ENCODE measurements at places on chromosomes 2 and 18.

DNA sequence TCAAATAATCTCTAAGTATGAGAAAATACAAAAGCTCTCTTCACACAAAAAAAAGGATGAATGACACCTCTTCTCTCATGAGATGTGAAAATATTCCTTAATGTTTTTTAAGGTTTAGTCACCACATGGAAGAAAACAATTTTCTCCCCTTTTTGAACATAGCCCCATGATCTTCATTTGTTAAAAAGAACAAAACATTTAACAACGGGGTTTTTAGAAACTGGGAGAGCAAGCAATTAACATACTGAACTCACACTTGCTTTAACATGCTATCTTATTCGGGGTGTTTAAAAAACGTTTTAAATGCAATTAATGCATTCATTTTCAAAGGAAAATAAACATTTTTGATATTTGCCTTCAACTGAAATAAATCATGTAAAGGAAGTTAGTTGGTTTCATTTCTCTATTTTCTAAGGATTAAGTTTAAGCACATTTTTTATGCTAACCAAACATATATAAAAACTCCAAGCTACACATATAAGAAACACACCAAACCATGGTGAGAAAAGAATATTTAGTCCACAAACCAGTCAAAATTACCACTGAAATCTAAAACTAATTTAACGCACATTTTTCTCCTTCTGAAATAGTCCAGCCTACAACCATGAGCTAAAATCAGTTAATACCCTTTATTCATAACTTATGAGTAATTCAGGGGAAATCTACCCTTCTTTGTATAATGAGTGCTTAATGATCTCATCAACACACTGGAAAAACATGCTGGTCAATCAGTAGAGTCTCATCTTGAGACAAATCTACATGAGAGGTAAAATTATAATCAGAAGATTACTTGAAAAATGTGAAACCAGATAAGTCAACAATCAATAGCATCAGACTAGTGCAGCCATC lies 8.2 kb downstream of the FBXO11 start:
- no peak for DNase-seq

- no peak for DNase-seq
These were observed 101.7 kb upstream of the NOSTRIN start for GRCh38 chr2:168700615-168701245.

DNA sequence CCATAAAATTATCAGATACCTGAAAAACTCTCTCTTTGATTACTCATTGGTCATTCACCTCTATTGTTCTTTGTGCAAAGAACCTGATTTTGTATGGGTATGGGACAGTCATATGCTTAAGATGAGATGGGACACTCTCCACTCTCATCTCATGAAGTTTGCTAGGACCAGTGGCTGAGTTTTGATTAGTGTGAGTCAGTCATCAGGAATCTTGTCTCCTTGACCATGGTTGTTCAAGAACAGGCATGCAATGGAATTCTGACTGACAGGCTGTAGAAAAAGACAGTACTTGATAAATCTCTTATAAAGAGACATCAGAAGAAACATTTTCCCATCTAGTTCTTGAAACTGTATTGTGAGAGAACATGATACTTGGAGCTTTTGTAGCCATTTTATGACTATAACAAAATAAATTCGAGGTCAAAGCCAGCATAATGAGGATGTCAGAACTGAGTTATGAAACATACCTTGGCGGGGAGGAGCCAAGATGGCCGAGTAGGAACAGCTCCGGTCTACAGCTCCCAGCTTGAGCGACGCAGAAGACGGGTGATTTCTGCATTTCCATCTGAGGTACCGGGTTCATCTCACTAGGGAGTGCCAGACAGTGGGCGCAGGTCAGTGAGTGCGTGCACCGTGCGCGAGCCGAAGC lies 367.0 kb downstream of the NR4A2 start:
- DNase-seq: no peak

DNA sequence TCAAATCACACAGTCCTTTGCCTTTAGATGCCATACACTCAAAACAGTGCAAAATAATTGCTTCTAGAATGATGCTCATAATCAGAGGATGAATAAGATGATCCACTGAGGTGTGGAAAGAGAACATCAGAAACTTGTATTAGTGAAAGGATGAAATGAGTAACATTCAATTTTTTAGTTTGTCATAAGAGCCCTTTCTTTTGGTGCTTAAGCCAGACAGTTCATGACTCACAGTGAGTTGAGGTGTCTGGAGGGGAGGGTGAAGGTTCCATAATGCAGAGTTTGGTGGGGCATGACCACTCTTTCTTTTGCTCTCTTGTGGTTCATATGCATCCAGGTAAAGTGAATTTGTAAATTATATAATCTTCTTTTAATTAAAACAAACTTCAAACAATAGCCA lies 415.0 kb upstream of the CELF4 start:
- DNase-seq: no peak

- DNase-seq: no peak
These were observed 8.7 kb downstream of the PCBP1 start for GRCh38 chr2:70095720-70096670.

GRCh38 chr18:78939105-78939504 lies 40.5 kb upstream of the SALL3 start:
- no peak for DNase-seq

DNA sequence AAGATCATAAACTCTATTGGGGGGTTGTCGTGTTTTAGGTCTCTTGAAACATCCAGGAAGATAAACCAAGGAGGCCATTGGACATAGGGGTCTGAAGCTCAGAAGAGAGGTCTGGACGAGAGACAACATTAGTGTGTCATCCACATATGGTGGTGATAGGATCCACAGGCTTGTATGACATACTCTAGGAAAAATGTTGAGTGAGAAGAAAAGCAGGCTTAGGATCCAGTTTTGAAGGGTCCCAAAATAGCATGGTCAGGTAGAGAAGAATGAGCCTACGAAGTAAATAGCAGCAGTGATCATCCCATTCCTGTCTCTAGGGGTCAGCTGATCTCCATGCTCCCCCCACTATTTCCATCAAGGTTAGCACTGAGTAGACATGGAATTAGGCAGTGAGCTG lies 166.8 kb downstream of the ANKRD30B start:
- no peak for DNase-seq

- no peak for DNase-seq
These were observed 106.7 kb downstream of the XRCC5 start for GRCh38 chr2:216215658-216216390.

DNA sequence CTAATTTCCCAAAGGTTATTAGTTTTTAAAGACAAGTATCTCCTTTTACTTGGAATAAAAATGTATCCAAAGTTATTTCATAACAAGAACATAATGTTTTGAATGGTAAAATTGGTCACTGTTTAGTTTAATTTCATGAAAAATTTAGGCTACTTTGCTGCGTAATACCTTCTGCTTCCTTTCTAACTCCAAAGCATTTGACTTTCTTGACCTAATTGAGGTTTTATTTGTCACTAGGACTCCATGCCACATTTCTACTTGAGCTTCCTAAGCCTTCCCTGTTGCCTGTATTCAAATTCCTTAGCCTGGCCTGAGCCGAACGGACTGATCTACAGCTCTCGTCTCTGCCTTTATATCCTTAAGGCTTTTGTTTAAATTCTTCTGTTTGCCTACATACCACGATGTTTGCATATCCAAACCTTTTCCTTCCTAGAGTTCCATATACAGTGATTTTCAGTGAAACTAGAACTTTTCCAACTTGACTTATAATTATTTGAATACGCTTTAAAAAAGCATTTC lies 25.1 kb downstream of the ARMC9 start:
- DNase-seq: no peak

GRCh38 chr2:24919037-24919505 lies 966 bp downstream of the ADCY3 start:
- no peak for DNase-seq

- DNase-seq: no peak
These were observed 416.2 kb downstream of the IRS1 start for GRCh38 chr2:226383461-226383860.

Data from NCI-H187 treated with DMSO at 0.1 percent for 48 hours (cell line).